Muscle of leg (tissue), 16 donors: ENCODE measurements at places on chromosomes 13 and 19. TPM values are rescaled to one million over a fixed set of nuclear protein-coding genes. Genes with fewer than 3 reads are reported as not detected.
A peak's percentile ranks its signal among the peaks of the same experiment; 100 is the strongest.

BLVRB gene
- 42.2 TPM for polyA plus RNA-seq

ZNF304 gene
- 8.6 TPM for polyA plus RNA-seq

FCHO1 gene
- 1.3 TPM for polyA plus RNA-seq

SPTBN4 gene
- 0.43 TPM for polyA plus RNA-seq

C13orf46 gene
- 0.55 TPM for polyA plus RNA-seq

DNA sequence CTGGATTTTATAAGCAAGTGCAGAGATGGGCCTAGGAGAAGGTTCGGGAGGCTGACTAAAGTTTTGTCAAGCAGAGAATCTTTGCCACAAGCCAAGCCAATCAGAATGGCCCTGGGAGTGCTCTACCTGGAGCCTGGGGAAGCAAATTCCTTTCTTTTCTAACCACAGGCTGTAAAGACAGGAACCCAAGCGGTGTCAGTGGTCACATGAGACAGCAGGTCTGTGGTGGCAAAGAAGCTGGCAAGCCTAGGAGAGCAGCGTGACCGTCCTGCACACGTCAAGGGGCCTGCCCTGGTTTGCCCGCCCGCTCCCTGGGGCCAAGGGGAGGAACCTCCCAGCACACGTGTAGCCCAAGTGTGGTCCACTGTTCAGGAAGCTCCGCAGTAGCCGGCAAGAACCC is 90.8 kb downstream of the IPO5 start:
- DNase-seq: no peak

- DNase-seq: no peak
Observed at GRCh38 chr13:37531049-37531448, 67.5 kb downstream of the POSTN start.

DNA sequence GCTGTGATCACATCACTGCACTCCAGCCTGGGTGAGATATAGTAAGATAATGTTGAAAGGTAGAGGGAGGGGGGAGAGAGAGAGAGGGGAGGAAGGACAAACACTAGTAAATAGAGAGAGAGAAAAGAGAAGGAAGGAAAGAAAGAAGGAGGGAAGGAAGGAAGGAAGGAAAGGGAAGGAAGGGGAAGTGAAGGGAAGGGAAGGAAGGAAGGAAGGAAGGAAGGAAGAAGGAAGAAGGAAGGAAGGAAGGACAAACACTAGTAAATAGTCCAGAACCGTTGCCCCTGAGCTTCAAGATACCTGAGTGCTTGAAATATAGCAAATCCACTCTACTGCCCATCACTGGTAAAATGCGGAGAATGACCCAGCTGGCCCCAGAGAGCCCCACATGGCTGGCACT is 156.5 kb upstream of the ZNF507 start:
- DNase-seq: no peak

DNA sequence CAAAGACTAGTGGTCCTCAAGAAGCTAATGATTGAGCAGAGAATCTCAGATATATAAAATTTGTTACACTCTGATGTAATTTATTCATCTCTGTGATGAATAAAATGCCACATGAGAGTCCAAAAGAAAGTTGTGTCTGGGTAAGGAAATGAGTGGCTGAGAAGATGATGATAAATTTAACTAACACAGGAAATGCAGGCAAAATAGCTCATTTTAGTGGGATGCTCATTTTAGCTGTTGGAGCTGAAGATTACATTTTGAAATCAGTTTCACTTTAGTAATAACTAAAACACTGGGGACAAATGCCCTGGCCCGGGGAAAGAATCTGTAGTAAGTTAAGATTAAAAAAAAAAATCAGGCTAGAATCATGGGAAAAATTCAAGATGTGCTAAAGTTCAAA is 35.2 kb downstream of the SPRY2 start:
- DNase-seq: peak; percentile 39

DNA sequence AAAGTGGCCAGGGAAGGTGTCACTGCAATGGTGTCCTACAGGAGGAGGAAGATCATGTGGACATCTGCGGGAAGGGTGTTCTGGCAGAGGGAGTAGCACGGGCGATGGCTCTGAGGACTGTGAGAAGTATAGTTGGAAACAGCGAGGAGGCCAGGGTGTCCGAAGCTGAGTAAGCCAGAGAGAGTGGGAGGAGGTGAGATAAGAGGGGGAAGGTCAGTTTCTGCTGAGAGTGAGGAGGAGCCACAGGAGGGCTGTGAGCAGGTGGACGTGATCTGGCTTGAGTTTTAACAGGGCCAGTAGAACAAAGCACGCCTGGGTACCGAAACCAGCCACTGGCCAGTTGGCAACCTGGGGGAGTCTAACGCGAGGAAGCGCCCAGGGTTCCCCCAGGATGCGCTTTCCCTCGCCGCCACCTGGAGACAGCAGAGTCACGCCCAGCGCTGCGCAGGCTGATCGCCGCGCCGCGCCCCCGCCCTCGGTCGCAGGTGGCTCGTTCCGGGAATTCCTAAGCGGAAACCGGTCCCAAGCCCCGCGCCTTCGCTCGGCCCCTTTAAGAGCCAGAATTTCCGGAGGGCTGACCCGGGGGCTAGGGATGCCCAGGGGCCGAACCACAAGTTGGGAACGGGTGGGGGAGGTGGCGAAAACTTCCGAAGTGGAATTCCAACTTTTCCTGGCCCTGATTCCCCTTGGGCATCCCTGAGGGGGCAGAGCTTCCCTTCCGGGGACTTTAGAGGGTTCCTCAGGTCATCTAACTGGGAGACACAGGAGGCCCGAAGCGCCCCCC is 1.1 kb upstream of the LSR start:
- no peak for DNase-seq

- no peak for DNase-seq
Observed at GRCh38 chr13:24893863-24894262, 129.9 kb downstream of the RNF17 start.

DNA sequence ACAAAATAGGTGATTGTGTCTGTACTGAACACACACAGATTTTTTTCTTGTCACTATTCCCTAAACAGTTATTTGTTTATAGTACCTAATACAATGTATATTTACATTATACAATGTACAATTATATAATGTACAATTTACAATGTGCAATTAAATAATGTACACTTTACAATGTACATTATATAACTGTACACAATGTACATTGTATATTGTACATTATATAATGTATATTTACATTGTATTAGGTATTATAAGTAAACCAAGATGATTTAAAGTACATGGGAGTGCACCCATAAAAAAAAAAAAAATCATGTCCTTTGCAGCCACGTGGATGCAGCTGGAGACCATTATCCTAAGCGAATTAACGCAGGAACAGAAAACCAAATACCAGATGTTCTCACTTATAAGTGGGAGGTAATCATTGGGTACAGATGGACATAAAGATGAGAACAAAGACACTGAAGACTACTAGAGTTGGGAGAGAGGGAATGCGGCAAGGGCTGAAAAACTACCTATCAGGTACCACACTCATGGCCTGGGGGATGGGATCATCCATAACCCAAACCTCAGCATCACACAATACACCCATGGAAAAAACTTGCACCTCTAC is 68.1 kb downstream of the ABCC4 start:
- no peak for DNase-seq

GRCh38 chr13:47005756-47006414 is 109.0 kb upstream of the HTR2A start:
- DNase-seq: no peak

DNA sequence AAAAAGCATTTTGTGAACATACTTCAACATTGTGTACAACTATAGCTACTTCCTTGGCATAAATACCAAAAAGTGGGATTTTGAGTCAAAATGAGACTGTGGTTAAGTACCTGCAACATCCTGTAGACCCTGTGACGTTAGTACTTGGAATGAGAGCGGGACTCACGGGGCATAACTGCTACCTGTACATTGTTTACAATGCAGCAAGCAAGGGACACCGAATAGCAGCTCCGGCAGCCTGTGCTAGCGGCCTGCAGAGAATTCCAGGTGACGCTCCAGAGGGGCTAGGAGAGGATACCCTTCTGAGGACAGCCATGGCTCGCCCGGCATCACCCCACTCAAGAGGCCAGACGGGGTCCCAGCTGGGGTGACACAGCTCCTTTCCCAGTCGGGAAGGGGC is 824 bp upstream of the ZNF331 start:
- no peak for DNase-seq

DNA sequence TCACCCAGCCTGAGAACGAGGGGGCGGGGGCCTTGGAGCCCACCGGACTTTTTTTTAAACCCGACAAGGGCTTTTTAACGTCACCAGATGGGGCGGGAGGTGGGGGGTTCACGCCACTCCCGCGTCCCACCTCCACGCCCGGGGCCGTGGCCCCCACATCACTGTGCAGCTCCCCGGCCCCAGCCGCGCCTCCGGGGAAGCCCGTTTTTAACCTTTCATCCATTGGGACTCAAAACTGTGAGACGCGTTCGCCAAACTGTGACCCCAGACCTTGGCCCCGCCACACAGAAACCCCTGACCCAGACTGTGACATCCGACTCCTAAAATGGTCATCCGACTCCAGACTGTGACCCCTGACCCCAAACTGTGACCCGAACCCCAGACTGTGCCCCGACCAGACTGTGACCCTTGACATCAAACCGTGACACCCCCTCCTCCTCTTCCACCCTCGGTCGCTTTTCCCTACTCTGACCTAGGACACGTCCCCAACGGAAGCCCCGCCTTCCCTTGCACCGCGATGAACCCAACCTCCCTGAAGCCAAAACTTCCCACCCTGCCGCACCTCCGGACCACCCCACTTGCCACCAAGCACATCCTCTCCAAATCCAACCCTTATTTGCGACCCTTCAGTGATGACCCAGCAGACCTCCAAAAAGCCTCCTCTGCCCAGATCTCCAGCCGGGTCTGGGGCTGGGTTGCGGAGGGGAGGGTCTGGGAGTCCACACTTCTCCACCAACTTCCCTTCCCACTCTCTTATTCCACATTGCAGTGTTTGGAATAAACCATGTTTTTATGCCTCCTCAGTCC is 1.5 kb upstream of the GRWD1 start:
- no peak for DNase-seq

- DNase-seq: no peak
Observed at GRCh38 chr19:10764340-10764894, 46.5 kb downstream of the DNM2 start.

DNA sequence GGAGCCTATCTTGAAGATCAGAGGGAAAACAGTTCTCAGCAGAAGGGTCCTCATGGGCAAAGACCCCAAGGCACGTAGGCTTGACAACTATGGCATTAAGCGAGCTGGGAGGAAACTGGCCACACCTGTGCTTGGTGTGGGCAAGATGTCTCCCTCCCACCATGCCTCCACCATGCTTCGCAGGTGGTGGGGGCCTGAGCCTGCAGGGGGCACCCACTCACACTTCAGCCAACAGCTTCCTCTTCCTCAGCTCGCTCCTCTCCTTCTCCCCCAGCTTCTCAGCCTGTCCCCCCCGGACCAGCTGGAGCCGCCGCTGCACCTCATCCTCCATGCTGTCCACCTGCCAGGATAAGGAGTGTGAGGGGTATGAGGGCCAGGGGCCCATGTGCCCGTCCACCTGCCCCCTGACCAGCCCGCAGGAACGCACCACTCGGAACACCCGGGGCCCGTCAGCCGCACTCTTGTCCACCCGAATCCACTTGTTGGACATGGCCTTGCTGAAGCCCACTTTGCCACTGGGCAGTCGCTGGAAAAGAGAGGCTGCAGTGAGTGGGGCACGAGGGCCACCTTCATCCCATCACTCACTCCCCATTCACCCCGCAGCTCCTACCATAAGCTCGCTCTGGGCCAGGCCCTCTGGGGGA is 3.4 kb downstream of the FARSA start:
- no peak for DNase-seq

DNA sequence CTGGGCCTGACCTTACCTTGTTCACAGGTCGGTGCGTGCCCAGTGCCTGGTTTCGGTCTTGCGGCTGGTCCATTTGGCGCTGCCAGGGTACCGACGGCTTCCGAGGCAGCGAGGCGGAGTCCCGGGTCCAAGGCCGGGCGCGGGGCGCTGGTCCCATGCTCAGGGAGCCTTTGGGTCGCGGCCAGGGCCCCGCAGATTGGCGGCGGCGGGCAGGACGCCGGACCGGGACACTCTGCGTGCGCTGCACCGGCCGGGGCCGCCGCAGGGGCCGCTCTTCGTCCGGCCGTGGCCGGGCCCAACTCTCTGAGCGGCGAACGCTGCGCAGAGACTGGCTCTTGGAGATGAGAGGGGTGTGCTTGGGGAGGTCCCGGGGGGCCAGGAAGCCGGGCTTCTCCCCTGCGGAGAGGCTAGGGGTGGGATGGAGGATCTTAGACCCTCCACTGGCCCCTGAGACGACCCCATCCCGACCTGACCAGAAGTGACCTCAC is 3.4 kb upstream of the WIZ start:
- no peak for DNase-seq

GRCh38 chr13:43905435-43906031 is 25.8 kb downstream of the LACC1 start:
- peak; percentile 85 for DNase-seq

GRCh38 chr13:80083081-80083852 is 257.7 kb downstream of the SPRY2 start:
- peak; percentile 69 for DNase-seq

GRCh38 chr19:55930996-55931515 is 1.1 kb downstream of the NLRP13 start:
- no peak for DNase-seq

DNA sequence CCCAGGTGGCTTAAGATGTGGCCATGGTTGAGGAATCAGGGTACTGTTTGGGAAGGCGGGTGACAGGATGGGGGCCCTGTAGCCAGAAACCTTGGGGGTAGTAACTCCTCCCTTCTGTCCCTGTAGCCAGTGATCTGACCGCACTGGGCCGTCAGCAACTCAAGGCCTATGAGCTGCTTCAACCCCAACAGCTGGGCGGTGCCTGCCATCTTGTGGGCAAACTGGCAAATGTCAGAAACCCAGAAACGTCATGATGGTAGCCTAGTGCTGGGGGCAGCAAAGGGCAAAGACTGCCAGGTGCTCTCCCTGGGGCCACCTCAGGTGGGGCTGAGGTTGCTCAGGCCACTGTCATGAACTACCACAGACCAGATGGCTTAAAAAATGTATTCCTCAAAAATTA is 3.5 kb downstream of the COPE start:
- peak; percentile 52 for DNase-seq

DNA sequence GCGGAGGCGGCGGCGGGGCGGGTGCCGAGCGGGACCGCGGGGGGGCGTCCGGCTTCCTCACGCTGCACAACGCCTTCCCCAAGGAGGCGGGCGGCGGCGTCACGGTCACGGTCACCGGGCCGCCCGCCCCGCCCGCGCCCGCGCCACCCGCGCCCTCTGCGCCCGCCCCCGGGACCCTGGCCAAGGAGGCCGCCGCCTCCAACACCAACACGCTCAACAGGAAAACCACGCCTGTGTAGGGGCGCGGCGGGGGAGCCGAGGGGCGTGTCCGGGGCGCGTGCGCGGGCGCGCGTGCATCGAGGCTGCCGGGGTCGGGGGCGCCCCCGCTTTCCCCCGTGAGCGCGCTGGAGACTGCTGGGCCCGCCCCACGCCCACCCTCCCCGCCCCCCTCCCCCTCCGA is 8.8 kb upstream of the CACNG6 start:
- no peak for DNase-seq

GRCh38 chr13:98420554-98421175 is 156.2 kb downstream of the STK24 start:
- DNase-seq: no peak
